ENCODE measurements at places on chromosomes 1 and 21.

- no peak for DNase-seq
Observed at GRCh38 chr1:6105763-6106162, 60.1 kb downstream of the KCNAB2 start.

DNA sequence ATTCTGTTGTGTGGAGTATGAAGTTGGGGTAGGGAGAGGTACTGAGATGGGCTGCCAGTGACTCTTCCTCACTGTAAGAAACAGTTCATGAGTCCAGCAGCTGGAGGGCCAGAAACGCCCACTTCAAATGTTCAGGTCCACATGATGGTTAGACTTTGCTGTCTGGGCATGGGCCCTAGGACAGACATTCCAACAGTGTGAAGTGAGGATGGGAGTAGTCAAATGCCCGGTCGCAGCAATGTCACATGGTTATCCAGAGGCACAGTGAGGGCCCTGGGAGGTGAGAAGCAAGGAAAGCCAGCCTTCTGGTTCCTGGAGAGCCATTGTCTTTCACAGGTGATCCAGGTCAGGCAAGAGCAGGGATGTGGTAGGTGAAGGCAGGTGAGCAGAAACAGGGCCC lies 304.4 kb downstream of the HHAT start:
- DNase-seq = no peak

DNA sequence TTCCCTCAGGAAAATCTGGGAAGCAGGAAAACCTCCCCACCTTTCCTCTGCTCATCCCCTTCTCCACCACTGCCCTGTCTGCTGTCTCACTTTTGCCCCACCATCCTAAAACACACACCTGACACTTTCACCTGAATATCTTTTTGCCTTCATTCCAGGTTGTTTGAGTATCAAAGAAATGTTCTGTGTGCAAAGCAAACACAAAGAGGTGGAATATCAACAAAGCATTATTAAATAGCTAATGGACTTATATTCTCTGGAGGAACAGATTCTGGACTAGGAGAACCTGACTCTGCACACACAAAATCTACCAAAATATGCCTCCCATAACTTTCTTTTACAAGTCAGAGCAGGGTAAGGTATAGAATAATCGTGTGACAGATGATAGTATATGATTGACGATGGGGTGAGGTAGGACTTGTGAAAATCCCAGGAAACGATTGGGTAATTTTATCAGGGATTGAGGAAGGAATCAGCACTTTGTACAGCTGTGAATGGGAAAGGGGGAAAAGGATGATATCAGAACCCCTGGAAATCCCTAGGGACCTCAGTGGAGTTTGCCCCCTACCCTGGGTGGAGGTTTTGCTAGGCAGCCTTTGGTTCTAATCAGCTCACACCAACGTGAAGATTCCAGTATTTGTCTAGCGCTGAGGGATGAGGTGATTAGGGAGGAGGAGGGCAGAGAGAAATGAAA lies 87.7 kb downstream of the PROX1 start:
- no peak for DNase-seq

GRCh38 chr1:219792337-219793021 lies 135.9 kb downstream of the SLC30A10 start:
- DNase-seq = no peak

DNA sequence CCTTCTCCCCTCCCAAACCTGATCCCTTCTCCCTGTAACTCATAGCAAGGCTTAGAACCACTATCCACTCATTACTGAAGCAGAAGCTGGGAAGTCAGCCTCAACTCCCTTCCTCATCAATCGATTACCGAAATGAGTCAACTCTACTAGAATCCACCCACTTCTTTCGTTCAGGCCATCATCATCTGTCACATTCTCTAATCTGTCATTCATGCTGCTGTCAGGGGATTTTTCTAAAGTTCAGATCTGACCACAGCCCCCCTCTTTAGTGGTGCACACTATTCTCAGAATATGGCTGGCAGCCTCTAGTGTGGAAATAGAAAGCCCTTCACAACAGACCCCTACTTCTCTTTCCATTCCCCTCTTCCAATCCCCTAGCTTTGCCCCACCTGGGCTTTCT lies 5.1 kb downstream of the NT5C1A start:
- no peak for DNase-seq

DNA sequence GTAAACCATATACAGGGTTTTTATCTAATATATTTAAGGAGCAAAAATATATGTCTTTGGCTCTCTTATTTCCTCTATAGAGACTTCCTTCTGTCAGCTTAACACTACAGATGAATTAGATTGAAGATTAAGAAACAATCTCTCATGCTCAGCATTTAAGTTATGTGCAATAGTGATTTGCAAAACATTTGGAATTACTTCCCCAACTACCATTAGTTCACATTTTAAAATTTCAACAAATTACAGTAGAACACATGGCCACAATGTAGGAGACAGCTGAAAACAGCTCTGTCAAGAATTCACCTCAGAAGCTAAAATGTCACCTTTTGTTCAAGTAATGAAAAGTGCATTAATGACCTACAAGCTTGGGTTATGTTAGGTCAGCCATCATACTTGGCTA lies 177.9 kb downstream of the EIF4G3 start:
- DNase-seq = no peak

GRCh38 chr1:202613571-202613970 lies 96.7 kb downstream of the SYT2 start:
- DNase-seq = no peak

DNA sequence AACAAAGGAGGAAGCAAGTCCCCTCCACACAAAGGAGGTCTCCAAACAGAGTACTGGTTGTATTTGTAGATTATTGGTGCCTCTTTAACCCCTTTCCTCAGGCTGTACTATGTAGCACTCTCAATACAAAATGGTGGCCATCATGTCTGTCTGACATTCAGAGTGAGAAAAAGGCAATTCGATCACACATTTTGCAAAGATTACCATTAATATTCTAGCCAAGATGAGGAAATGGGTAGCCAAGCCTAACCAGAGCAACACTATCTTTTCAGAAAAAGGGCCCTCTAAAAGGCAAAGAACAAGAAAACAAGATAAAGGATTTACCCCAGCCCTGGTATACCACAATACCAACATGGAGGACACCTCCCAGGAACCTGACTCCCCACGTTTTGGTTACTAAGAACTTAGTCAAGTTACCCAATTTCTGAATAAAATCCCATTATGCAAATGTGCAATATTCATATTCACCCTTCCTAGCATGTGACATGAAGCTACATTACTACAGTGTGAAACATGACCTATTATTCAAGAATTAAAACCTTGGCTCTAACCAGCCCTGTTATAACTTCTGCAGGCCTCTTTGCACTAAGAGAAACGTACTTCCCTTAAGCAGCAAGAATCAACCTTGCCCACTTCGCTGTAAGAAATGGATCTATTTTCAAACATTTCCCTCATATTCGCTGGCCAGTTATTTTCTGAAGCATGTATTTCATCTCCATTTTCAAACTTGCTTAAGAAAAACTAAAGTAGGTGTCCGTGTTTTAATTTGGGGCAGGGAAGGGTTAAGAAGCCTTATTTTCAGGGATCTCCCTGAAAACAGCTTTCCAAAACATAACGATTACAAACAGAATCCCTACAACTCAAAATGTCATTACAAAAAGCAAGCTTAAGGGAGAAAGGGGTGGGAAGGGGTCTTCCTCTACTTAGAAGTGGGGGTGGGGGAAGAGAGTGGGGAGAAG lies 2.1 kb downstream of the KDM5B start:
- DNase-seq = no peak

GRCh38 chr1:178944729-178945128 lies 73.9 kb upstream of the ANGPTL1 start:
- DNase-seq = no peak

- no peak for DNase-seq
Observed at GRCh38 chr1:178411756-178412399, 84.9 kb downstream of the CLEC20A start.

GRCh38 chr1:212231372-212231771 lies 53.8 kb upstream of the PPP2R5A start:
- DNase-seq = no peak

DNA sequence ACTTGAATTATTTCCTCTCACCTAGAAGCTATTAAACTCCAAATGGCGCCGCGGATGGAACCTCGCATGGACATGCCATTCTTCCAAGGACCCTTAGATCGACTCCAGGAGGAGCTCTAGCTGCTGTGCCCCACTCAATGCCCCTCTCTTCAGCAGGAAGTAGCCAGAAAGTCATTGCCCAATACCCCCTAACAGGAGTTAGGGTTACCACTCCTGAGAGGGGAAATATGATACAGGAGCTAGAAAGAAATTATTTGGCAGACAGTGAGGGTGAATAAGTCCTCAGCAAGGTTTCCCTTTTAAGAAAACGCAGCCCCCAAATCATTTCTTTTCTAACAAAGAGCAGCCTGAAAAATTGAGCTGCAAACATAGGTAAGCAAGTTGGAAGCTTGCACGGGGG lies 28.6 kb downstream of the TFB2M start:
- no peak for DNase-seq

- no peak for DNase-seq
Observed at GRCh38 chr1:163528710-163529348, 207.1 kb downstream of the NUF2 start.

DNA sequence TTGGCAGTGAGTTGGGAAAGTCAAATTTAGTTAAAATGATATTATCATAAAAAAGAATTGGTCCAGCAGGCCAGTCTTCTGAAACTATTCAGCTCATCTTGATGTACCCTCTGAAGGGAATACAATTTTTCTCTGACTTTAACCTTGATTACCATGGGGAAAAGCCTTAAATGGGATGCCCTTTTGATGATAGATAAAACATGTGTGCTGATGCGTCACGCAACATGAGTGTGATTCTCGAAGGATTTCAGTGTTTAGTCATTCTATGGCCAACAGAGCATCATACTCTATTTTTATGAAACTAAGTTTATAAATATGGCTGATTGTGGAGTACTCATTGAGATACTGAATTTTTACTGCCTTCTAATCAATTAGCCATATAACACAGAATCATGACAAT lies 171.5 kb downstream of the ZNF281 start:
- DNase-seq = no peak

DNA sequence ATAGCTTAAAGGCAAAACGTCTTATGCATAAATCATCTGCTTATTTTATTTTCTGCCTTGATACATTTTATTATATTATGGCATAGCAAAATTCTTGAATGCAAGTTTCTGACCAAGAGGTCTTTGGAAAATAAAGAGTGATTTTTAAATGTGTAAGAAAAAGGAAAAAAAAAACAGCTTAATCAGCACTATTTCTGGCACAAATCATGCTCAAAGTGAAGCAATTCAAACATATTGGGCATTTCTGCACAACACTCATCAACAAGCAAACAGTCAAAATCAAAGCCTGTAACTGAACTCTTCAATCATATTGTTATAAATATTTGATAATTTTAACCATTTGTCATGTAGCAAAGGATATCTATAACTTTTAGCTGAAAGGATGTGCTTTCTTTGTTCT lies 250.9 kb downstream of the PTPRC start:
- DNase-seq = no peak

- no peak for DNase-seq
Observed at GRCh38 chr1:246865921-246866320, 65.8 kb downstream of the AHCTF1 start.

GRCh38 chr1:32307324-32307723 lies 15.4 kb downstream of the HDAC1 start:
- no peak for DNase-seq

DNA sequence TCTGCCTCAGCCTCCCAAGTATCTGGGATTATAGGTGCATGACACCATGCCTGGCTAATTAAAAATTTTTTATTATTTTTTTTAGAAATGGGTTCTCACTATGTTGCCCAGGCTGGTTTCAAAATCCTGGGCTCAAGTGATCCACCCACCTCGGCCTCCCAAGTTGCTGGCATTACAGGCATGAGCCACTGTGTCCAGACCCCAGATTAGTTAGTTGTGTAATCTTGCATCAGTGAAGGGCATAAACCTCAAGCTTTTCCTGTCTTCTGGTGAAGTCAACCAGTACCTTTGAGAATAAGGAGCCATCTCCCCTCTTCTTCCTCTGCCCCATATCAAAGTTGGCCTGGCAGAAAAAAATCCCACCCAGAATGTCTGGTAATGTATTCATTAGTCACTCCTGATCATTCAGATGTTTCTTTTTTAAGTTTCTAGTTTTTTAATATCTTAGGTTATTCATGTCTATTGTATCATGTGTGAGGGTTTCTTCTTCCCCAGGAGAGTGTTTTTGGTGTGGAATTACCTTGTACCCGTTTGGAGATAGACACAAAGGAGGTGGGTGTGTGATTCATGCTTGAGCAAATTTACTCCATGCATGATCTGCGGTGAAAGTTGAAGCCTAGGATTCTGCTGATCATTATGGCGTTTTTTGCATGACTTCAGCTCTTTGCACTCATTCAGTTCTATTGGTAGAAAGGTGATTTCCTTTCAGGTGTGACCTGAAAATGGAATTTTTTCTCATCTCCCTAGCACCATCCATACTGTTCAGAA lies 144.0 kb downstream of the FMN2 start:
- no peak for DNase-seq

DNA sequence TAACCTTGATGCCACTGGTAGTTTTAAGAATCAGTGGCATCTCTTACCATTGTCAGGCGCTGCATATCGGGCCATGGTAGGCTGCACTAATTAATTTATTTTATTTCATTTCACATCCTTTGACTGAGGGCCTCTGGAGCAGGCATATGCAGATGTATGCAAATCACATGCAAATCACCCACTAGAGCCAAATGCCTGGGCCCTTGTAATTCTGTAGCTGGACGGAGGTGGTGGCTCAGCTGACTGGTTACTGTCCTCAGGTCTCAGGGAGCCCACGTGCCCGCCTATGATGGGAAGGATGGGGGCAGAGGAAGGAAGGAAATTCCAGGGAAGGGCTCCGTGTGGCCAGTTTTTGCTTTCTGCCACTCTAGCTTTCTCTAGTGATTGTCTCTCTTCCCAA lies 122.7 kb downstream of the IGSF21 start:
- no peak for DNase-seq

- no peak for DNase-seq
Observed at GRCh38 chr1:237713916-237714315, 176.8 kb downstream of the ZP4 start.

- DNase-seq = no peak
Observed at GRCh38 chr1:110412576-110412975, 5.1 kb upstream of the LAMTOR5 start.

DNA sequence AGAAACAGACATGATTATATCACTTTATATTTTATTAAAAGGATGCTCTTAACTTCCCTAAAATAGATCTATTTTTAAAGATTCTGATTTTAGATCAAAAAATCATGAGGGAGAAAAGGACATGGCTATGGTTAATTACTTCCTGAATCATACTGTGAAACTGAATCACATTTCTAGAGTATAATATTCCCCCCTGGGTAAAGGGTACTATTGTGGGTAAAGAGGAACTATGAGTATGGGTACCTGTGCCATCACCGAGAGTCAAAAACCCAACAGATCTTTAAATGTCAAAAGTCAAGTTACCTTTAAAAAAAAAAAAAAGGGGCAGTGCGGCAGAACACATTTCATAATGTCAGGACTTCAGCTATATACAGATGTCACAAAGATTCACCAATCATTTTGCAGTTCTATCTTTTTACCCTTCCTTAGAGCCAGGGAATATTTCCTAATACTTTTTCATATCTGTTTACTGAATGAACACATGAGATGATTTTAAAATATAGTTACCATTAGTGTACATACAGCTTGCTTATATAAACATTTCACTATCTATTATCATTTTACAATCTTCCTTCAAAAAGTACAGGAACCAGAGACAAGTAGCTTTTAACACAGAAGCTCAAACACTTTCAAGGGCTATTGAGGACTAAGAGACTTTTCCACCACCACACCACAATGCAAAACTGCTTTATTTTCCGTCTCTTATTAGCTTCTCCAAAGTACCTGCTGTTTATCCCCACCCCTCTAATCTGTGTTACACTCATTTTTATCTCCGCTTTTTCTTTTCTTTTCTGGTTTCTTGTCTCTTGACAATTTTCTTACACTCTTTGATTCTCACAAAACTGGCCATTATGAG lies 45.0 kb downstream of the EVI5 start:
- DNase-seq = no peak

All from NCI-H2081 treated with DMSO at 0.1 percent for 48 hours (cell line).